Activated CD4-positive, alpha-beta T cell treated with anti-CD3 and anti-CD28 coated beads for 1 hour (primary cell): ENCODE measurements at places on chromosomes 5 and 9.

- no peak for DNase-seq
Observed at GRCh38 chr9:135500071-135500524, 384 bp upstream of the MRPS2 start.

DNA sequence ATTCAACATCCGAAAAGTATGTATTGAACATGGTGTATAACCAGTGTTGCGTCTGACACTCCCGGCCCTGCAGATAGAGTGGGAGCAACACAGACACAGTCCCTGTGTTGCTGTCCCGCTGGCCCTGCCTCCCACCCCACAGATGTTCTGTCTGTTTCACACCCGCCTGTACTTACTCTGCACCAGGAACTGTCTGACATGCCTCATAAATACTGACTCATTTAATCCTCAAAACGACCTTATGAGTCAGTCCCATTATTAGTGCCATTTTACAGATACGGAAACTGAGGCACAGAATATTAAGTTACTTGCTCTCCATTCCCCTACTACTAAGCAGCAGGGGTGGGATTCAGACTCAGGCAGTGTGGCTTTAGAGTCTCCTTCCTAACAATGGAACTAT, 109.8 kb upstream of the NFIL3 start:
- no peak for DNase-seq

DNA sequence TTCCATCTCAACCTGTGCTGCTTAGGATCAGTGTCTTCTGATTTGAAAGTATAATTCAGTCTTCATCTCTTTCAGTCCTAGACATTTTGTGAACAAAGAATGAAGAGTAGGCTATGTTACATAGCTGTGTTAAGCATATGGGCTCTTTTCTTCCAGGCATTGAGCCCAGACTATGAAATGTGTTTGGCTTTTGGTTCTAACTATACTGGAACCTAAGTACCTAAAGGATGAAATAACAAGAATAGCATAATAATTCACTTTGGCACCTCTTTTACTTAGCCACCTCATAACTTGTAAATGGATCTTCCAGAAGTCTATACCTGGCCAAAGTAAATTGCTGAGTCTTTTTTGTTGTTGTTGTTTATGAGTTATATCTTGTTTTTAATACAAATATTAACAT, 71.4 kb downstream of the SLF1 start:
- DNase-seq = no peak

GRCh38 chr9:74770508-74771261, 117.0 kb downstream of the TRPM6 start:
- DNase-seq = peak; percentile 11

GRCh38 chr5:139088024-139088423, 110.1 kb downstream of the SIL1 start:
- no peak for DNase-seq

DNA sequence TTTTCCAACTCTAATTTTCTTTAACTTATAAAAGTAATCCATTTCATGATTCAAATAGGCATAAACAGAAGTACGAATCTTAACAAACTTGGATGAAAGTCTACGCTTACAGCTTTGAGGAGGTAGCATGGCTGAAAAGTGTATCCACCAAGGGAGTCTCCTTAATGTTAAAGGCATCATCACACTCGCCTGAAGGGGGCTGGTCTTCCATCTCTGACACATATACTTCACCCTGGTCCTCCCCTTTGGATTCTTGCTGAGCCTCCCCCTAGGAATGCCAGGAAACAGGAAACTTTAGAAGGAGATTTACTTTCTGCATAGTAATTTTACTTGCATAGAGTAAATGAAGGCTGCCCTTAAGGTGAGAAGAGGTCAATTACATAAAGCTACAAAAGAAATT, 10.3 kb upstream of the NME5 start:
- DNase-seq = no peak

- DNase-seq = no peak
Observed at GRCh38 chr9:90808890-90809685, 7.5 kb downstream of the SYK start.

- no peak for DNase-seq
Observed at GRCh38 chr5:161093100-161093499, 241.1 kb upstream of the ATP10B start.

DNA sequence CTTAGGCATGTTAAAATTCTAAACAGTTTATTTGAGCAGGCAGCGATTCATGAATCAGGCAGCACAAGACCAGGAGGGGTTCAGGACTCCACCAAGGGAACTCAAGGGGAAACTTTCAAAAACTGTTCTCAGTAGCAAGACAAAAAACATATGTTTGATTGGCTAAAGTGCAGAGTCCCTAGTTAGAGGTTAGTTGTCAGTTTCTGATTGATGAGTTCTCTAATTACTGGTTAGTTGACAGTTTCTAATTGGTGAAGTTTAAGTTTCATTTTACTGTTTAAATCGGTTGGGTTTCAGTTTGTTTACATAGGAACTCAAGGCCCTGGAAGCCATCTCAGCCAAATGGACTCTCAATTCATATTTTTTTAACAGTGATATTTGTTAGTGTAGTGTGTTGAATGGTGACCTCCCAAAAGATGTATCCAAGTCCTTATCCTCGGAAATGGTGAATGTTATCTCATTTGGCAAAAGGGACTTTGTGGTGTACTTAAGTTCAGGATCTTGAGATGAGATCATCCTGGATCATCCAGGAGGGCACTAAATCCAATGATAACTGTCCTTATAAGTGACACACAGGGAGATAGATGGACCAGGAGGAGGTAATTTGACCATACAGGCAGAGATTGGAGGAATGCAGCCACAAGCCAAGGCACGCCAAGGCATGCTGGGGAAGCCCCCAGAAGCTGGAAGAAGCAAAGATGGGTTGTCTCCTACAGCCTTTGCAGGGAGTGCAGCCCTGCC, 219.2 kb upstream of the RAI14 start:
- no peak for DNase-seq

GRCh38 chr9:82593501-82593900, 469.4 kb downstream of the RASEF start:
- DNase-seq = no peak

- DNase-seq = no peak
Observed at GRCh38 chr5:32713361-32713769, 2.2 kb downstream of the NPR3 start.

- DNase-seq = no peak
Observed at GRCh38 chr5:68382640-68383039, 167.1 kb downstream of the PIK3R1 start.

- no peak for DNase-seq
Observed at GRCh38 chr9:133999851-134000265, 7.7 kb upstream of the VAV2 start.

- DNase-seq = no peak
Observed at GRCh38 chr5:144191998-144192397, 21.3 kb downstream of the KCTD16 start.

GRCh38 chr9:32704343-32704742, 68.9 kb upstream of the TAF1L start:
- no peak for DNase-seq

- no peak for DNase-seq
Observed at GRCh38 chr9:93119953-93120845, 13.9 kb downstream of the NINJ1 start.

- no peak for DNase-seq
Observed at GRCh38 chr5:124289130-124289529, 457.3 kb downstream of the ZNF608 start.

DNA sequence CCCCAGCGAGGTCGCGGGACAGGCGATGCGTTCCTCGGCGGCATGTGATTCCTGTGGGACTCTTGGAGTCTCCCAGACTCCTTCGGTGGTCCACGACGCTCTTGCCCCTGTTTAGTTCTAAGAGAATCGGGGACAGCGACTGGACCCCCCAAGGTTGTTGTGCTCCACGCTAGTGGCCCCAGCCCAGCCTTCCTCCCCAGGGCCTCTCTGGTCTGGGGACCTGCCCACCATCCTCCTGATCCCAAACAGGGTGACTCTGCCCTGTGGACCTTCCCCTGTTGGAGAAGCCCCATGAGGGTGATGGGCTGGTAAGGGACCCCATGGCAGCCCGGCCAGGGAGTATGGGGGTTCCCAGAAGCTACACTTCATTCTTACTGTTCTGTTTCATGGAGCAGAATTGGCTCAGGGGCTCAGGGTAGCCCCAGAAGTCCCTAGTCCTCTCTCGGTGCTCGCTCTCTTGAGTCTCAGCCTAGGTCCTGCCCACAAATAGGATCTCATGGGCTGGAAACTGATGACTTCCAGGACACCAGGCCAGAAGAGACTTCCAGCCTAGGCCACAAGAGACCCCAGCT, 880 bp downstream of the CARD19 start:
- DNase-seq = no peak

- DNase-seq = no peak
Observed at GRCh38 chr9:108850293-108850897, 5.4 kb downstream of the ACTL7B start.

- DNase-seq = no peak
Observed at GRCh38 chr5:180825768-180826525, 23.3 kb upstream of the MGAT1 start.

DNA sequence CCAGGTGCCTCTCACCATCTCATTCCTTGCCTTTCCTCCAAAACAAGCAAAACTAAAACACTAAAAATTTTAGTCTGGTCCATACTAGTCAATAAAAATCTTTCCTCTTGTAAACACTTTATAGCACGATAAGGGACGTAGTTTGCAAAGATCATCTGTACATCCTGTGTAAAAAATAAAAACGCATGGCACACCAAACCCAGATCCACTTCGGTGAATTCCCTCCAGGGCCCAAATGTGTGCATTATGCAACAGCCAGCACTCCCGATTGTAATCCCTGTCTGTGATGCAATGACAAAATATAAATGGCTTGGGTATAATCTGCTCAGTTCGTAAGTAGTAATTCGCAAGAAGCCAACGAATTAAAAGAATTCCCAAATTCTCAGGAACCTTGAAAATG, 1.4 kb downstream of the FAM169A start:
- DNase-seq = no peak

- DNase-seq = no peak
Observed at GRCh38 chr9:76687861-76688391, 76.3 kb upstream of the PCA3 start.

GRCh38 chr5:151766975-151767374, 4.8 kb upstream of the G3BP1 start:
- no peak for DNase-seq

GRCh38 chr9:108963459-108964143, 29.4 kb downstream of the ABITRAM start:
- DNase-seq = no peak

GRCh38 chr5:179292202-179292601, 53.1 kb downstream of the ADAMTS2 start:
- DNase-seq = no peak

- no peak for DNase-seq
Observed at GRCh38 chr5:135876146-135876545, 19.5 kb downstream of the IL9 start.

- no peak for DNase-seq
Observed at GRCh38 chr5:30804739-30805505, 388.6 kb upstream of the CDH6 start.

- DNase-seq = no peak
Observed at GRCh38 chr9:77830618-77831285, 182.6 kb upstream of the GNA14 start.

DNA sequence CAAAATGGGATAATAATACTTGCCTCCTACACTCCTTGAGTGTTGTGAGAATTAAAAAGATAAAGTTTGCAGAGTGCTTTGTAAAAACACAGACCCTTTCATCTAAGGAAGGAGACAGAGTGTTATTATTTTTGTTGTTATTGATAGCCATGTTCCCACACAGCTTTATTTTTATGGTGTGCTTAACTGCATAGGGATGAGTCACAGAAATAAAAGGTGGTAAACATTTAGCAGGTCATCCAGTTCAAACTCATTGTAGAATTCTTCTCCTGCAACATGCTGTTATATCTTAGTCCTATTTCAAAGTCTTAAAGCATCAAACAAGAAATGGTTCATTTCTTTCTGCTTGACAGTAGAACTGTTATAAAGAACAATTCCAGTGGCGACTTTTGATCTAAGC, 367.5 kb upstream of the ACTBL2 start:
- DNase-seq = no peak

GRCh38 chr9:120386390-120387131, 193.4 kb downstream of the CDK5RAP2 start:
- DNase-seq = no peak

DNA sequence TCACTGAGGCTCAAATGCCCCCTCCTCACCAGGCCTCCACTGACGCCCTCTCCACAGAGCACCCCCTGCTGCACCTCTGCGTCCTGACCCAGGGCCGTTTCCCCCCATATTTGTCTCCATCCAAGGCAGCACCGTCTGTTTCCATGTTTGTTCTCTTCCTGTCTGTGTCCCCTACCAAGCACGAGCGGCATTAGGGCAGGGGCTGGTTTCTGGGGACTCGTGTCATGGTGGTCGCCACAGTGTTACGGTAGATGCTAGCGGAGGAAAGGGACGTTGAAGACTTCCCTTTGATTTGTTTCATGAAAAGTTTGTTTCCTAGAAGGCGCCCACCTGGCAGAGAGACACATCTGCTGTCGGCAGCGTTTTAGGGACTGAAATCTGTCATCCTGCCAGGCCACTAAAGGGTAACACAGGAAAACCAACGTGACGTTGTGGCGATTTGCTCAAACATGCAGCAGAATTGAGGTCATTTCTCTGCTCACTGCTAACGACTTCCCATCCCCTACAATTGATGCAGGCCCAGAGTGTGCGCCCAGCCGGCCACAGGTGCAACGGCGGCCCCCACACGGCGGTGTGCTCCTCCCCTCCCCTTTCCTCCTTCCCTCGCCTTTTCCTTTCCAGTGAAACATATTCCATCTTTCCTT, 79.3 kb upstream of the IRX4 start:
- no peak for DNase-seq

DNA sequence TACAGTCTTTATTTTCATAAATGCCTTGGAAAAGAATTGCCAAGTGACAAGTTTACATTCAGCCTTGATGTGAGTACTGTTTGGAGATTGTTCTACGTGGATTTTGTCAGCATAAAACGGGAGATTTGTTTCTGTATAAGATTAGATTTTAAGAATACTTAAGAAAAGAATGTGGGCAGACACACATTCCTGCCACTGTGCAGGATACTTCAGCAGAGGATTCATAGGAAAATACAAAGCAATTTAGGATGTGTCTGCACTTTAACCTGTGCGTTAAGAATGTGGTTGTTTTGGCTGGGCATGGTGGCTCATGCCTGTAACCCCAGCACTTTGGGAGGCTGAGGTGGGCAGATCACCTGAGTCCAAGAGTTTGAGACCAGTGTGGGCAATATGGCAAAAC, 37.2 kb downstream of the GPR107 start:
- DNase-seq = no peak

- no peak for DNase-seq
Observed at GRCh38 chr5:60535198-60535597, 164.8 kb downstream of the DEPDC1B start.

DNA sequence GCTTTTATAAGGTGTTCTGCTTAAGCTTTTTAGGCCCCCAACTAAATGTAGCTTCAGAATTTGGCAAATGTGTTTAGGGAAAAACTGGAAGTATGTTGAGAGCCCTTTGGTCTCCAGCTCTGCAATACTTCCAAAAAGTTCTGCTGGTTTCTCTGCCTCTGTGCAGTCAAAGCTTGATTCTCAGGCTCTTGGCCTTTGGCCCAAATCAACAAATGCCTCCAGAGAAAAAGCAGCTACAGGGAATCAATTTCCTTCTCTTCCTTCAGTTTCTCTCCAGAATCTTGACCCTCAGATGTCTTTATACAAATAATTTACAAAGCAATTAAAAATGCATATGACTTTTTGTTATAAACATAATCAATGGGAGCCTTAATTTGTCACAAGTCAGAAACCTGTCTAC, 235.7 kb downstream of the COMMD10 start:
- no peak for DNase-seq
